ENCODE measurements at places on chromosomes 7 and 10.

GRCh38 chr10:95458871-95459270, 102.3 kb downstream of the SORBS1 start:
- no peak overlapping the region for H3K27ac ChIP-seq
- no peaks in the 10 kb centered on the region for H3K4me1 ChIP-seq
- H3K27me3 ChIP-seq = peaks cover 18% of the 10 kb centered on the region
- H3K4me3 ChIP-seq = no peak overlapping the region
- no peak for DNase-seq

GRCh38 chr7:20222219-20222828, 5.1 kb upstream of the MACC1 start:
- DNase-seq = no peak
- H3K27ac ChIP-seq = peak overlapping the region; percentile 64

DNA sequence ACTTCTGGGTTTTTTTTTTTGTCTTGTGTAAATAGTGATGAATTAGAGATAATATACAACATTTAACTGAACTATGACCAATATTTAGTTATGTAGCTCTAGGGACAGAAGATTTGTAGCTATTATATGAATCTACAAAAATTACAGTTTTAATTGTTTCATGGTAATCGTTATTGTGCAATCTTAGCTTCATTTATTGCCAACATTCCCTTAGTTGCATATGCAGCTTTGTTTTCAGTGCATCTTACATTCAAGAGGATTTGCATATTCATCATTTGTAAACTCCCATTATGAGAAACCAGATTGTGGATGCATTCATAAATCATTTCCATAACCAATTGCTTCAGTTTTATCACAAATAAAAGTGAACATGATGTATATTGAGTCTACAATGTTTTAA, 68.8 kb downstream of the MALRD1 start:
- H3K27me3 ChIP-seq = no peaks in the 10 kb centered on the region
- DNase-seq = no peak
- H3K4me3 ChIP-seq = no peak overlapping the region
- H3K27ac ChIP-seq = no peak overlapping the region

- no peak overlapping the region for H3K27ac ChIP-seq
- no peaks in the 10 kb centered on the region for H3K36me3 ChIP-seq
- DNase-seq = no peak
- H3K27me3 ChIP-seq = no peaks in the 10 kb centered on the region
- H3K4me3 ChIP-seq = no peak overlapping the region
Measured at GRCh38 chr7:16587790-16588189, 57.8 kb downstream of the ANKMY2 start.

GRCh38 chr7:16055263-16055976, 365.9 kb downstream of the CRPPA start:
- no peak for DNase-seq
- H3K27me3 ChIP-seq = no peaks in the 10 kb centered on the region
- no peak overlapping the region for H3K4me3 ChIP-seq
- H3K27ac ChIP-seq = no peak overlapping the region

DNA sequence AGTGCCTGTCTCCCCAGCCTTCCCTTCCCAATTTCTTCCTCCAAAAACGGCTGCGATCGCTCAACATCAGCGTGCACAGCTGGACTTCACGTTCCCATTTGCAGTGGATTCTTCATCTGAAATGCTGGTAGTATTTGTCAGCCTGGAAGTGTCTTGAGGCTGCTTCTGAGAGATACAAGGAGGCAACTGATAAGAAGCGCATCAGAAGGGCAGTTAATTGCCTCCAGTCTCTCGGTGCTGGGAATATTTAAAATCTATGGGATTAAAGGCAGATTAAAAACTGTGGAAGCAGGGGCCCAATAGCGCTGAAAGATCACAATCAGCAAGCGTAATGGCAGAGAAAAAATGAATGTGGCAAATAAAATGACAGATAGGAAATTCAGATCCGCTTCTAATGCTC, 450.0 kb downstream of the GATA3 start:
- no peaks in the 10 kb centered on the region for H3K4me1 ChIP-seq
- no peak overlapping the region for H3K4me3 ChIP-seq
- H3K36me3 ChIP-seq = no peaks in the 10 kb centered on the region
- no peaks in the 10 kb centered on the region for H3K27me3 ChIP-seq
- H3K27ac ChIP-seq = no peak overlapping the region

GRCh38 chr7:47571331-47572093, 10.4 kb downstream of the TNS3 start:
- H3K27me3 ChIP-seq = no peaks in the 10 kb centered on the region
- H3K4me3 ChIP-seq = peak overlapping the region; percentile 75
- peaks cover 90% of the 10 kb centered on the region for H3K4me1 ChIP-seq
- no peak for DNase-seq
- peak overlapping the region; percentile 87 for H3K27ac ChIP-seq

- H3K27ac ChIP-seq = no peak overlapping the region
- peaks cover 50% of the 10 kb centered on the region for H3K4me1 ChIP-seq
- DNase-seq = no peak
- H3K27me3 ChIP-seq = no peaks in the 10 kb centered on the region
Measured at GRCh38 chr10:7794251-7795026, 6.5 kb downstream of the ATP5F1C start.

DNA sequence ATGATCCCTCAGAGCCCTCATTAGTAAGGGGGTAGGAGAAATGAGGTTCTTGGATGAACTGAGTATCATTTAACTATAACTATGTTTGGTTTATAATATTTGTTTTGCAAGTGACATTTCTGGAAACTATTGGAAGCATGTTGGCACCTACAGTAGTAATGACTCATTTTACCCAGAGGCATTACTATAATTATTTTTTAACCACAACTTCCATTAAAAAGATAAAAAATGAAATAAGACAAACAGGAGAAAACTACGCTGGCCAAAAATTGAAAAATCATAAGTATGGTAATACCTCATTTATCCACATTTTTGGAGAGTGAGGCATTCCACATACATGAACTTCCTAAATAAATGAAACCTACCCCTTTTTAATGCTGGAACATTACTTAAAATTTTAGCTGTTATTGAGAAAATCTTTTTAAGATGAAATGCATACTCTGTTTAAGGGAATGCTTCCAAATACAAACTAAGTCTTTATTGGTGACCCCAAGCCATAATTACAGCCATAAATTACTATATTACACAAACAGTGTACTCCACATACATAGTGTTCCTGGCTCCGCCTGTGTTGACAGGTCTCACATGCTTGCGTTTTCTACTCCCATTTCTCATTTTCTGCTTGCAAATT, 84.6 kb upstream of the CAPZA2 start:
- H3K27ac ChIP-seq = no peak overlapping the region
- no peak for DNase-seq
- no peaks in the 10 kb centered on the region for H3K4me1 ChIP-seq
- peaks cover 10% of the 10 kb centered on the region for H3K27me3 ChIP-seq
- no peaks in the 10 kb centered on the region for H3K36me3 ChIP-seq

DNA sequence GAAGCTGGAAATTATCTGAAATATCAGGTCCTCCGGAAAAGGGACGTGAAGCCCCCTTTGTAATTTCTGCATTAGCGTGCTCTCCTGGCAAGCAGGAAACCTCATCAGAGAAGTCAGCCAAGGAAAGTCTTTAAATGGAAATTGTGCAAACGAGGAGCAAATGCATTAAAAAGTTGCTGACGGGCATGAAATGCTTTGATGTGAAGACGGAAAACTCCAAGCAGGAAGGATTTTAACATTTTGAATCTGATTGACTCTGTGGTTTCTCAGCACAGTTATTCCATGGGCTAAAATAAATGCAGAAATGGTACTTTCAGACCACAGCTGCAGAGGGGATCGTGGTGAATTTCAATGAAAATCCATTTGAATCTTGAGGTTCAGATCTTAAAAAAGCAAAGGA, 167.8 kb downstream of the AHR start:
- no peak overlapping the region for H3K27ac ChIP-seq
- H3K27me3 ChIP-seq = peaks cover 4% of the 10 kb centered on the region
